PC-3 (cell line): ENCODE measurements at places on chromosomes 3 and 15.

DNA sequence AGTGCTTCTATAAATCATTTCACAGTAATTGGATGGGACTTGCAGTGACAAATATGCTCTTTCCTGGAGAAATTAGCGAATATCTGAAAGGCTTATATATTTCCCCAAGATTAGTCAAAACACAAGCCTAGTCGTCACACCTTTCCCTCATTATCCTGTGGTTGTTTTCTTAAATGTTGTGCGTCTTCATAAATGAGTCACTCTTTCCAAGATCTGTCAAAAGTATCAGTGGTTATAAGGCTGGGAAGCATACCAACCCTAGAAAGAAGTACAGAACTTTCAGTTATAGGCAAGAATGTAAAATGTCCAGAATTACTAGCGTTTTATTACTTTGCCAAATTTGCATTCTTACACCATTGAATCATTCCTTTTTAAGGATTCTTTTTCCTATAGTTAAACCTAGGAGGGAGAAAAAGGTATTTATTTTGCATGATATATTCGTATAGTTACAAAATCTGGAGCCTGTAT lies 33.6 kb downstream of the TMEM212 start:
- peak; percentile 45 for DNase-seq

- no peak for DNase-seq
Measured at GRCh38 chr3:123533554-123534159, 51.2 kb downstream of the HACD2 start.

DNA sequence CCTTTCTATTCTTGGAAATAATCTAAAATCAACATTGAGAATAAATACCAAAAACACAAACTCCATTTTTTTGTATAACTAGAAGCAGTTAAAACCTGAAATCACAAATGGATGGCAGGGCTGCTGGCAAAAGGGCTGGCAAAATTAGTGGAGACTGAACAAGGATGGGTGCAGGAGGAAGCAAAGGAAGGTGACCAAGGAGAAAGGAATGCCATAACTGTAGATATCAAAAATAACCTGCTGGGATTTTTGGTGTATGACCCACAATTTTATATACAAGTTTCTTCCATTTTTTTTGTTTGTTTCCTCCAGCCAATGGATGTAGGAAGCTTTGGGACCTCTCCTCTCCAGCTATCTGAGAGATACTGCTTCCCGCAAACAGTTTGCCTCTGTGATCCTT lies 12.7 kb downstream of the CFAP44 start:
- peak; percentile 61 for DNase-seq

- peak; percentile 75 for DNase-seq
Measured at GRCh38 chr3:35965908-35966307, 326.6 kb downstream of the ARPP21 start.

DNA sequence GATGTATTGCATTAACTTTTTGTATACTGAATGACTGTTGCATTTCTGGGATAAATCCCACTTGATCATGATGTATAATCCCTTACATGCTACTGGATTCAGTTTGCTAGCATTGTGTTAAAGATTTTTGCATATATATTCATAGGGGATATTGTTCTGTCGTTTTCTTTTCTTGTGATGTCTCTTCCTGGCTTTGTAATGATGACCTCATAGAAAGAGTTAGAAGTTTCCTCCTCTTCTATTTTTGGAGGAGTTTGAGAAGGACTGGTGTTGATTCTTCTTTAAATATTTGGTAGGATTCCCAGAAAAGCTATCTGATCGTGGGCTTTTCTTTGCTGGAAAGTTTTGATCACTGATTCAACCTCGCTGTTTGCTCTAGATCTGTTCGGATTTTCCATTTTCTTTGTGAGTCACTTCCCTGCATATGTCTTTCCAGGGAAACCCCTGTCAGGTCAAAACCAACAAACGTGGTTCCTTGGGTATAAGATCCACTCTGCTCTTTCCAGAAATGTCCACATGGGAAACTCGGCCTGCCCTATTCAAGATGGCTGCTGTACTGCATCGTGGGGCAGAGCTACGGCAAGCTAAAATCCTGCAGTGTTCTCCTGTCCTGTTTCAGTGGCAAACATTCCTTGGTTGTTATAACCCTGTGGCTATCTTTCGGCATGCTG lies 120.4 kb downstream of the GABRG3 start:
- DNase-seq = peak; percentile 30
